ENCODE measurements at places on chromosomes 1 and 21.

- ATAC-seq = no peak
Measured at GRCh38 chr1:30320581-30320890, 402.8 kb downstream of the MATN1 start.

GRCh38 chr1:25023826-25024225 lies 93.8 kb upstream of the RUNX3 start:
- ATAC-seq = no peak

DNA sequence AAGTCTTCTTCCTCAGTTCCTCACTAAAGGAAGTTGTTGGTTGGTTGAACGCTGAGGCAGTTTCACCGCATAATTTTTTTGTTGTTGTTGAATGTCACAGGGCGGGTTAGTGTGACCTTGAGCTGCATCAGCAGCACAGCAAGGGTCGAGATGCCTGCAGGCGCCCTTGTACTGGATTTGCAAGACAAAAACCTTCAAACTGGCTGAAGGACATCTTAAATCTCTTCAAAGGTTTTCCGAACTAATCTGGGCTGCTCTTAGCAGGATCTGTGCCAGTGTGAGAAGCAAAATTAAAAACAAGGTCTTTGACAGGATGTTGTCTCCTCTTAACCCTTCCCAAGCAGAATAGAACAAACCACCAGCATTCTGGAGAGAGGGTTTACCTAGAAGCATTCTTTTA lies 59.4 kb downstream of the NRIP1 start:
- no peak for ATAC-seq

- ATAC-seq = peak; percentile 77
Measured at GRCh38 chr1:193058529-193059281, 455 bp downstream of the UCHL5 start.

- ATAC-seq = no peak
Measured at GRCh38 chr1:87812871-87813577, 484.3 kb downstream of the LMO4 start.

GRCh38 chr1:208183977-208184911 lies 59.9 kb downstream of the PLXNA2 start:
- peak; percentile 99 for ATAC-seq
